ENCODE measurements at places on chromosomes 1 and 21. TPM values are rescaled to one million over a fixed set of nuclear protein-coding genes. Genes with fewer than 3 reads are reported as not detected.

DNA sequence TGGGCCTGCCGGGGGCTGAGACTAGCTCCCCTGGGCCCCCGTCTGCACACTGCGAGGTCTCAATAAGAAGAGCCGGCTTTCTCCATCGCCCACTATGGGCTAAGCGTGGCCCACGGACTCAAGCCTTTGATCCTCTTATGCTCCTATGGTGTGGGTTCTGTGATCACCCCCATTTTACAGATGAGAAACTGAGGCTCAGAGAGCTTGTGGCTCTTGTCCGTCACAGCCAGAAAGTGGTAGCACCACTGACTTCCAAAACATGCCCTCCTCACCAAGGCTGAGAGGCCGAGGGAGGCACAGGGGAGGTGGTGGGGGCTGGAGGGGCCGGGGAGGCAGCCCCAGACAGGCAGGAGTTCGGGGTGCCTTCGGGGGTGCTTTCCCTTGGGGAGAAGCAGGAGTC lies 39.0 kb upstream of the CASZ1 start:
- no peak for DNase-seq

GNG12 gene
- polyA plus RNA-seq, result 7.7 TPM

IQGAP3 gene
- 0.25 TPM for polyA plus RNA-seq

LCE1D gene
- polyA plus RNA-seq, result not detected

DNA sequence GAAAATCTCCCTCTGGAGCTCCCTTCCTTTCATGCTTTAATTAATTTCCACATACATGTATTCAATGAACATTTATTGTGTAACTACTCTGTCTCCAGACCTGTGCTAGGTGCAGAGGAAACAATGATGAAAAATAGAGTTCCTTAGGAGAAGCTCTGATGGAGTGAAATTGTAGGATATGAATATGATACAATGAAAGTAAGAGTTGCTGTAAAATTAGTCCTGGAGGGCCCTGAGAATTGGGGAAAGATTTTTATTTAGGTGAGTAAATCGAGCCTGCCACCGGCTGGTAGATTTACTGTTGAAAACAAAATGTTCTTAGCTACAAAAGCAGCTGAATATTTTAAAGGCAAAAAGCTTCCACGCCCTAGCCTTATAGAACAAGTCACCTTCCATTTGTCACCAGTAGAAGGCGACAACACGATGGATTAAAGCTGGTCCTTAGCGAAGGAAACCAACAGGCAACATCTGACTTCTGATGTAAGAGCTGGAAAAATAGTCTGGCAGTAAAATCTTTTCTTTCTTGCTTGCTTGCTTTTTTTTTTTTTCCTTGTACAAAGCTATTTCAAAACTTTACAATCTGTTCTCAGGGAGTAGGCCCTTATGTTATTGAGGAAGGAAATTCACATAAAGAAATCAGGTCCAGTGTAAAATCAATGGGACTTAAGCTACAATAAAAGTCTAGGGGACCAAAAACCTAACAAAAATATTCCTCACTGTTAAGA lies 82.0 kb upstream of the ROR1 start:
- DNase-seq, result no peak

Data from heart left ventricle (tissue), 16 donors.